Hepatocyte (in vitro differentiated cells): ENCODE measurements at places on chromosomes 6 and 20. TPM values are rescaled to one million over a fixed set of nuclear protein-coding genes. Genes with fewer than 3 reads are reported as not detected.

DNA sequence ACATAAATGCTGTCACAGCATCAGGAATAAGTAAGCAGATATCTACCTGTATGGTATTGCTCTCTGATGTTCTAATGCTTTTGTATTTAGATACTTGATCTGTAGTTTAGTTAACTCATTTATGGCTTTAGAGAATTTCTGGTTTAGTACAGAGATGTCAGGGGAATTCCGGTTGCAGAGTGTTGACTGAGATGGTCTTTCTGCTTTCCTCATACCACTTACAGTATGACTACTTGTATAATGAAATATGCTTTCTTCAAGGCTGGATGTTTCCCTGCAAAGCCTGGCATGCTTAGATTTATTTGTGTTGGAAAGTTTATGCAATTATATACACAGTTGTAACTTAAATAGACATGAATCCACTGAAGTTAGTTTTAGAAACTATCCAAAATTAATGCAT, 278.4 kb downstream of the CDH26 start:
- H3K27ac ChIP-seq, result no peak overlapping the region
- H3K4me1 ChIP-seq, result no peaks in the 10 kb centered on the region
- peaks cover 19% of the 10 kb centered on the region for H3K27me3 ChIP-seq

DNA sequence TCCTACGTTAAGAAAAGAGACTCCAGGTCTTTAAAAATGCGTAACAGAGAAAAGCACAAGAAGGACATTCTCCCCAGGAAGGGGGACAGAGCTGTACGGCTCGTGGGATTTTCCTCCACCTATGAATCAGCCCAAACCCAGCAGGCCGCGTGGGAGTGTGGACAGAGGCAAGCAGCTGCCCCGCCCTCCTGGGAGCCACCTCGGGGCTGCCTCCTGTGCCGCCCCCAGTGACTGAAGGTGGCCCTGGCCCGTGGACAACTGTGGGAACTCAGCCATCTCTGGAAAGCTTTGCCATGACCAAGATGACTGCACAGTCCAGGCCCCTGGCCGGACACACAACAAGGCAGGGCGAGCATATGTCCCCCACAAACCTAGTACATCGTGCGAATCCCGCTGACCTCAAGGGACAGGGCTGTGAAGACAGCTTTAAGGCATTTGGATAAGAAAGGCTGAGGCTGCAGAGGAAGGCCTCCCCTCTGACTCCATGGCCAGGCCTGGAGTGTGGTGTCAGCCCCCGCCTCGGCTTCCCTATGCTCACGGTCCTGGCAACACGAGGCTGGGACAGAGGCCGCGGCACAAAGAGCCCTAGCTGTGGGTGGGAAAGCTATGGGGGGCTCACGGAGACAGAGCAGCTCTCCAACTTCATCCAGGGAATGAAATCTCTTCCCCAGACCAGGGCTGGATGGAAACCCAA, 26.9 kb downstream of the PXDC1 start:
- H3K4me3 ChIP-seq, result no peak overlapping the region
- DNase-seq, result no peak
- no peak overlapping the region for H3K27ac ChIP-seq
- H3K4me1 ChIP-seq, result no peaks in the 10 kb centered on the region
- H3K36me3 ChIP-seq, result no peaks in the 10 kb centered on the region

- no peak overlapping the region for H3K4me3 ChIP-seq
- peak; percentile 16 for DNase-seq
- H3K27ac ChIP-seq, result no peak overlapping the region
- peaks cover 2% of the 10 kb centered on the region for H3K4me1 ChIP-seq
These were observed 4.2 kb upstream of the BMP6 start for GRCh38 chr6:7721649-7722048.

THBD gene
- polyA plus RNA-seq, result 79.6 and 88.1 TPM in 2 replicates

DNA sequence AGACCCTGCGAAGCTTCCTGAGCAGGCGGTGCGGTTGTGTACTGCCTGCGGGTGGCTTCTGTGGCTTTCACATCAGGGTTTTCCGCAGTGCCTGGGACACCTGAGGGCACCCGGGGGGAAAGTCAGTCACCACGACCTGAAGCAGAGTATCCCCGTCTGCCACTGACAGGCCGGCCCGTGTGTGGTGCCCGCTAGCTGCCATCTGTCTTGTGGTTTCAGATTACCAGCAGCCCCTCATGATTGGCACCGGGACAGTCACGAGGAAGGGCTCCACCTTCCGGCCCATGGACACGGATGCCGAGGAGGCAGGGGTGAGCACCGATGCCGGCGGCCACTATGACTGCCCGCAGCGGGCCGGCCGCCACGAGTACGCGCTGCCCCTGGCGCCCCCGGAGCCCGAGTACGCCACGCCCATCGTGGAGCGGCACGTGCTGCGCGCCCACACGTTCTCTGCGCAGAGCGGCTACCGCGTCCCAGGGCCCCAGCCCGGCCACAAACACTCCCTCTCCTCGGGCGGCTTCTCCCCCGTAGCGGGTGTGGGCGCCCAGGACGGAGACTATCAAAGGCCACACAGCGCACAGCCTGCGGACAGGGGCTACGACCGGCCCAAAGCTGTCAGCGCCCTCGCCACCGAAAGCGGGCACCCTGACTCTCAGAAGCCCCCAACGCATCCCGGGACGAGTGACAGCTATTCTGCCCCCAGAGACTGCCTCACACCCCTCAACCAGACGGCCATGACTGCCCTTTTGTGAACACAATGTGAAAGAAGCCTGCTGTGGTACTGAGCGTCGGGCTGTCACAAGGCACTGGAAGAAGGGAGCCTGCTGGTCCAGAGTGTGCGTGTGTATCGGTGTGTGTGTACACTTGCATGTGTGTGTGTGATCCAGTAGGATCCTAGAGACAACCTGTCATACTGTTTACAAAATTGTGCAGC, 54.4 kb downstream of the GOPC start:
- H3K4me1 ChIP-seq, result peaks cover 25% of the 10 kb centered on the region
- peak overlapping the region; percentile 13 for H3K27ac ChIP-seq
- H3K4me3 ChIP-seq, result no peak overlapping the region
- H3K27me3 ChIP-seq, result no peaks in the 10 kb centered on the region

- H3K27me3 ChIP-seq, result no peaks in the 10 kb centered on the region
- no peak overlapping the region for H3K27ac ChIP-seq
- H3K4me1 ChIP-seq, result no peaks in the 10 kb centered on the region
- no peak overlapping the region for H3K4me3 ChIP-seq
These were observed 101.4 kb downstream of the ADGB start for GRCh38 chr6:146700078-146700686.

GRCh38 chr6:3209114-3210023, 18.1 kb downstream of the TUBB2B start:
- H3K36me3 ChIP-seq, result no peaks in the 10 kb centered on the region
- peaks cover 7% of the 10 kb centered on the region for H3K4me1 ChIP-seq
- no peak overlapping the region for H3K4me3 ChIP-seq
- no peaks in the 10 kb centered on the region for H3K27me3 ChIP-seq
- peak overlapping the region; percentile 80 for H3K27ac ChIP-seq

DNA sequence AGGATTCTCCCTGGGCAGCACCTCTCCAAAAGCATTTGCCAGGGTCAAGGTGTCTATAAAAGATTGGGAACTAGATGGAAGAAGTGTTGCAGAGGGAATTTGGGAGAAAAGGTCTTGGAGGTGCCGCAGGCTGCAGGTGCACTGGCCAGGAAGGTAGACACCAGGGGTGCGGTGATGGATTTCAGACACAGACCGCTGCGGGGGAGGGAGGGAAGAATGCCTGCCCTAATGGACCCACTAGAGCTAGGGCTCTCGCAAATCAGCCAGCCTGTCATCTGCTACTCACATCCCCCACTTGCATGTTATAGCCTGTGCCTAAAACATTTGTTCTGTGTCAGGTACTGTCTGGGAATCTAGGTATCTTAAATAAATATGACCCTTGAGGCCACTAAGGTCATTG, 193.6 kb upstream of the SLC24A3 start:
- no peaks in the 10 kb centered on the region for H3K36me3 ChIP-seq
- DNase-seq, result no peak
- H3K27ac ChIP-seq, result no peak overlapping the region
- H3K4me3 ChIP-seq, result no peak overlapping the region

PRDM13 gene
- polyA plus RNA-seq, result not detected in 2 replicates

DNA sequence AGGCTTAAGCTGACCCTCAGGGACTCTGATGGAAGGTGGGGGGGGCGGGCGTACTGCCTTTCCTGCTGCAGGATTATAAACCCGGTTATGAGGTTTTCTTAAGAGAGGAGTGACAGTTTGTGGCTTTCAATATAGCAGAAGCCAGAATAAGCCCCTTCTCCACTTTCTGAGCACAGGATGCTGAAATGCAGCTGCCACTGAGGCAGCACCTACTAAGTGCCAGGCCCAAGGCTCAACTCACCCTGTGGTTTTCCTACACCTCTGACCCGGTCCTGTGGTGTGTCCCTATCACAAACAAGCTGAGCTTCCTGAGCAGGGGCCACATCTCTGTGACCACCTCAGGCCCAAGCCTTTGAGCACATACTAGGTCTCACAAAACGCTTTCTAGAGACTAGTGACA, 59.6 kb upstream of the NFATC2 start:
- H3K4me3 ChIP-seq, result no peak overlapping the region
- no peaks in the 10 kb centered on the region for H3K36me3 ChIP-seq
- no peaks in the 10 kb centered on the region for H3K27me3 ChIP-seq
- H3K27ac ChIP-seq, result no peak overlapping the region

- H3K36me3 ChIP-seq, result no peaks in the 10 kb centered on the region
- H3K4me1 ChIP-seq, result peaks cover 25% of the 10 kb centered on the region
- peak overlapping the region; percentile 63 for H3K27ac ChIP-seq
- DNase-seq, result peak; percentile 79
- no peak overlapping the region for H3K4me3 ChIP-seq
These were observed 53.5 kb downstream of the TRPC4AP start for GRCh38 chr20:35039146-35039545.

DNA sequence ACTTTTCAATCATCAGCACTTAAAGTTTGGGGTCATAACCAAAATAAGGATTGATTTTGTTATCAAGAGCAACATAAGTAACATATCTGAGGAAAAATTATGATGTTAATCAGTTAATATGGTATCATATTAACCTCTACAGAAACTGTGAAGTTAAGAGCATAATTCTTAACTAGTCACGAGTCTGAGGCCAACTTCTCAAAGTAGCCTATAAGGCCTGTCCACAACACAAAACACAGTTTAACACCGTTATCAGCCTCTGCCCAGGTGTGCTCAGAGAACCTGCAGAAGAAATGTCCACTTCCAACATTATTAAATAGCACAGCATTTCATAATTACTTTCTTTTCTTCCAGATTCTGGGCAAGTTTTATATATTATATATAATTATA, 1.1 kb downstream of the STX7 start:
- no peaks in the 10 kb centered on the region for H3K27me3 ChIP-seq
- no peaks in the 10 kb centered on the region for H3K36me3 ChIP-seq
- H3K27ac ChIP-seq, result peak overlapping the region; percentile 90
- peak overlapping the region; percentile 82 for H3K4me3 ChIP-seq
- H3K4me1 ChIP-seq, result peaks cover 10% of the 10 kb centered on the region
- DNase-seq, result peak; percentile 18

GRCh38 chr20:53513168-53513488, 80.5 kb downstream of the ZNF217 start:
- peaks cover 3% of the 10 kb centered on the region for H3K4me1 ChIP-seq
- no peak overlapping the region for H3K4me3 ChIP-seq
- H3K27me3 ChIP-seq, result no peaks in the 10 kb centered on the region
- DNase-seq, result no peak

OXT gene
- 3.4 and 4.3 TPM in 2 replicates for polyA plus RNA-seq
